NCI-H510A (cell line): ENCODE measurements at places on chromosomes 5 and 9.
A peak's percentile ranks its signal among the peaks of the same experiment; 100 is the strongest.

GRCh38 chr5:107889387-107889786, 218.7 kb upstream of the EFNA5 start:
- DNase-seq, result no peak

GRCh38 chr5:2201011-2201410, 318.3 kb upstream of the IRX4 start:
- no peak for DNase-seq

GRCh38 chr9:515665-516064, 301.0 kb downstream of the DOCK8 start:
- no peak for DNase-seq

GRCh38 chr5:110087829-110088228, 398.1 kb downstream of the MAN2A1 start:
- no peak for DNase-seq

GRCh38 chr9:137643921-137644320, 25.1 kb downstream of the EHMT1 start:
- DNase-seq, result no peak

DNA sequence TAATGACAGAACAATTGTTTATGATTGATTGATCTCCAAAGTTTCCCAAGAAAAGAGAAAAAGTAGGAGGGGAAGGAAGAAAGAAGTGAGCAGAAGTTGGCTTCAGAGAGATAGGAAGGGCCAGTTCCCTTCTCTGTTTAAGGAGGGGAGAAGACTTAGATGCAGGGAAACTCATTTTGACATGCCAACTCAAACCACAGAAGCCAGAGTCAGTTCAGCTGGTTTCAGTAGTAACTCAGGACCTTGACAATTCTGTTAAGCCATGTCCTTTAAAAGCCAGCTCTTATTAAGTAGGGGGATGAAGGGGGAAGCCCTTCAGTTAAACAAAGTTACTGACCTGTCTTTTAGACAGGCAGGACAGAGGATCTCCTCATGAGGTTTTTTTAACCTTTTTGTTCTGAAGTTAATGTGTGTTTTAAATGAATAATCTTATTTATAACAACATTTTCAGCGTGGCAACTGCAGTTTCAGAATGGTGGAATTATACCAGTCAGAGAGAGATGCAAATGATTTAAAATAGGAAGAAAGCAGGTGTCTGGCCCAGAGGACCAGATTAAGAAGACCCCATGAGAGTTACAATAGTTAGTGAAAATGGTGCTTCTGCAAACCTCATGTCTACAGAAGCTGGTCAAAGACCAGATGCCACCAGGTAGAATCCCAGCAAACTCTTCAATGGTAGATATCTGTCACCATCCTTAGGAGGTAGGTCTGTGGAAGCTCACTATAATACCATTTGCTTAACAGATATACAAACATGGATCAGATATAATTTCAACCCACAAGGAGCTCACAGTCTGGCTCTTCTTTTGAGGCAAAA, 29.3 kb upstream of the ABL1 start:
- DNase-seq, result no peak

DNA sequence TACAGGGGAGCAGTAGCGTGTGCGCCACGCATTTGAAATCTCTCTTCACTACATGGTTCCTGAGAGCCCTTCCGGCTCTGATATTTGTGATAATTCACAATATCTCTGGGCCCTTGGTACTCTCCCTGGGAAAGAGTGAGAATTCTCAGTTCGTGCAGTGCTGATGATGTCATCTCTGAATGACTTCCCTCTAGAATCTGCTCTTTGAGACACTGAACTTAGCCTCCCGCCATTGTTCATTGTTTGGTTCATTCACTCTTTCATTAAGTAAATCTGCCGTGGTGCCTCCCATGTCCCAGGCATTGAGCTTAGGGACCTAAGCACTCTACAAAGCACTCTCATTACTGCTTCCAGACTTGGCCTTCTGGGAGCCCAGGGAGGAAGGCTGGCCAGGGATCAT, 94.0 kb downstream of the PPARGC1B start:
- no peak for DNase-seq

DNA sequence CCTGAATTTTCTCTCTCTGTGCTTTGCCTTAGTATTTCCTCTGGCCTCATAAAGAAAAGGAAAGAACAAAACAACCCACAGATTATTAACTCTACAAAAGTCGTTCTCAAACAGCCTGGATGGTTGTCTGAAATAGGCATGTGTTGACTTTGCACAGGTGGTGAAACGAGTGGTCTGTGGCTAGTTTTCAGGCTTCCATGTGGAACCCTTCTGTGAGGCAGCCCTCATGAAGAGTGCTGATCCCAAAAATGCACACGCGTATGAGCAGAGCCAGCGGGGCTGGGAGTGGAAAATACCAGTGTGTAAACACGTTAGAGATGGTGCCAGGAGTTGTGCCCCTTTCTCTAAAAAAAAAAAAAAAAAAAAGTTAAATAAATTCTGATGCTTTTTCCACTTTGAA, 4.9 kb upstream of the PSAT1 start:
- DNase-seq, result peak; percentile 23

DNA sequence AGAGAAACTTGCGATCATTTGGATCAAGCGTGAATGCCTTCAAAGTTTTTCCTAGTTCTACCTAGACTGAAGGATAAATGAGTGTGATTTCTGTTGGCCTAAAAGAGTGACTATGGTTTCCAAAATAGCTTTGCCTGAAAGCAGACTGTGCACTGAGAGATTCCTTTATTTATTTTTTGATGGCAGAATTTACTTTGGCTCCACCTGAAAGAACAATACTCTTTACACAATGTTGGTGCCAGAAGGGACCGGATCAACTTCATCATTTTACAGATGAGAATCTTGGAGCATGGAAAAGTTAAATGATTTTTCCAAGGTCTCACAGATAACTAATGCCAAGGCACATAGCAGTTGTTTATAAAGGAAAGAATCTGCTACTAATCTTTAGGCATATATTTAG, 199.6 kb downstream of the KCTD16 start:
- DNase-seq, result no peak

GRCh38 chr5:28766565-28767158, 1728.3 kb upstream of the CDH9 start:
- DNase-seq, result peak; percentile 28

DNA sequence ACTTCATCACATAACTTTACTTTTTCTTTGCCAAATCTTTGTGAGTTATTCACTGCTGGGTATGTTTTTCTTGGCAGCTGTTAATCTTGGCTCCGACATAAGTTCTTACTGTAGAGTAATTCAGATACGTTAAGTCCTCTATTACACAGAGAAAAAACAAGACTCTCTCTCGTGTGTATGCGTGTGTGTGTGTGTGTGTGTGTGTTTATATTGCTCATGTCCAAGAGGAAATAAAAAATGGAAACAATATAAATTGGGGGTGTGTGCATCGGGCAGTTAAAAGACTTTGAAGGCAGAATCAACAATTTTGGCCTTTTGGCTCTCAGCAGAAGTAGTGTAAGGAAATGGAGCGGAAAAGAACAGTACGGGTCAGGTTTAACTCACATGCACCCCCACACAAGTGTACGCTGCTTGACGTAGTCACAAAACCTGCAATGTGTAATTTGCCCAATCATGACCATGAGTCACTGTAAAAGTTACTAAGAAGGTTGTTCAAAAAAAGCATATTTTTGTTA, 67.2 kb upstream of the IFNE start:
- no peak for DNase-seq

GRCh38 chr5:130024006-130024405, 119.7 kb downstream of the CHSY3 start:
- DNase-seq, result no peak

DNA sequence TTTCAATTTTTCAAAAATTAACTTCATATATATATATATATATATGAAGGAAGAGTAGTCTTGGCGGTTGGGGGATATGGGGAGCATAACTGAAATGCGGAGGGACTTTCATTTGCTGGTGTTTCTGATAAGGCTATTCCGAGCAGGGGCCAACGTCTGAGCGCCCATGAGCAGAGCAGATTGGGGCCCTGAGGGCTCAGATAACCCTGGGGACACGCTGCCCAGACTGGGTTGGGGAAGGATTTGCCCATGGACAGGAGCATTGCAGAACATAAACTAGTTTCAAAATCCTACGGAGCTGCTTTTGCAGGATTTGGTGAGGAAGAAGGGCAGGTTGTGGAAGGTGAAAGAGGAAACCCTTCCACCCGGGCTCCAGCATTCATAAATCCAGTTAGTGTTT, 240.2 kb downstream of the IRX1 start:
- DNase-seq, result no peak

GRCh38 chr9:115158661-115159481, 40.9 kb upstream of the TNC start:
- no peak for DNase-seq

GRCh38 chr5:72185496-72186329, 78.4 kb downstream of the MAP1B start:
- DNase-seq, result no peak

GRCh38 chr9:89766991-89767390, 162.2 kb downstream of the GADD45G start:
- DNase-seq, result no peak

- DNase-seq, result no peak
These were observed 125.4 kb downstream of the ATPSCKMT start for GRCh38 chr5:10124287-10124686.

DNA sequence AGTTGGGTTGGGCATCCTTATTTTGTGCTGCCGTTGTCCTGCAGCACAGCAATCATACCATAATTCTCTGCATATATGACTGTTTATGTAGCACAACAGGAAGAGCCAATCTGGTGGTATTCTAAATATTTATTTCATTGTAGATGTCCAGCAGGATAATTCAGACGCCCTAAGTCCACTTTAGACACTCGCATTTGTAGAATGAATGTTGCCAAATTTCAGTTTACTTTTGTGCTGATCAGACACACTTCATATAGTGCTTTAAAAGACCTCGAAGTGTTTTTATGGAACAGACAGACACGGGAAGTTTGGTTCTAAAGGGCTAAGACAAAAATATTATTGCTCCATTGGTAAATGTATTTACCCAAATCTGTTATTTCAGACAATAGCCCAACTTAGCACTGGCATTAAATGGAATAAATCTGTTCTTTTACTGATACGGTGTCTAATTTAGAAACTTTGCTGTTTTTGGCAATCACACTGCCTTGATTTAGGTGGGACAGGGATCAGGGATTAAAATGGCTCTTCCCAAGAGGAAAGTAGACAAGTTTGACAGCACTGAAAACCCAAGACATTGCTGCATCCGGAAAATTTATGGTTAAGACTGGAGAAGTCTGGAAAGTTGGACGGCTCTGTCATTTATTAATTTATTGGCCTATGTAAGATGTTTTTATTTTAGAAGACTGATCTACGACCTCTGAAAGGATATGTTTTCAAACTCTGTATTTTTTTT, 35.3 kb downstream of the PRDM6 start:
- DNase-seq, result no peak

- no peak for DNase-seq
These were observed 46.6 kb downstream of the TMEM252 start for GRCh38 chr9:68493958-68494577.

DNA sequence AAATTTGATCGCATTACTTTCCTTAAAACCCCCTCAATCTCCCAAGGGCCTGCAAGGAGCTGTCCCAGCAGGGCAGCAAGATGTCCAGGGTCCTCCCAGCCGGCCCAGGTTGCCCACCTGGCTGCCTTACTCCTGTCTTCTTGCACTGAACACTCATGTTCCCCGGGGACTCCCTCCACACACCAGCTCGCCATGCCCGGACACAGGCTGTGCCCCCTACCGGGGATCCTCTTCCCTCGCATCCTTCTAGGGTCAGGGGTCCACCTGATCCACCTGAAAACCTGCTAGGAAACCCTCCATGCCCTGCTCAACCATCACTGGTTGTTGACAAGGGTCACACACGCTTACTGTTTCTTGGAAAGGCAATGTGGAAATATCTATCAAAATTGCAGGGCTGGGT, 172.0 kb upstream of the MSX2 start:
- DNase-seq, result no peak

- no peak for DNase-seq
These were observed 25.9 kb downstream of the SPARC start for GRCh38 chr5:151660616-151661495.

DNA sequence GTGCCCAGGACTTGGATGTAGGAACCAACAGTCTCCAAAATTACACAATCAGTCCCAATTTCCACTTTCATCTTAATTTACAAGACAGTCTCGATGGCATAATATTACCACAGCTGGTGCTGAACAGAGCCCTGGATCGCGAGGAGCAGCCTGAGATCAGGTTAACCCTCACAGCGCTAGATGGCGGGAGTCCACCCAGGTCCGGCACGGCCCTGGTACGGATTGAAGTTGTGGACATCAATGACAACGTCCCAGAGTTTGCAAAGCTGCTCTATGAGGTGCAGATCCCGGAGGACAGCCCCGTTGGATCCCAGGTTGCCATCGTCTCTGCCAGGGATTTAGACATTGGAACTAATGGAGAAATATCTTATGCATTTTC, 837 bp downstream of the PCDHB2 start:
- no peak for DNase-seq

GRCh38 chr5:112713206-112713605, 24.5 kb upstream of the APC start:
- DNase-seq, result no peak

- no peak for DNase-seq
These were observed 26.3 kb downstream of the AHRR start for GRCh38 chr5:347712-348284.

GRCh38 chr5:69414885-69415583, at the start of gene MARVELD2:
Gene MARVELD2, plus strand, starts transcription at chr5:69415116. Its CDS starts 4,270 bp downstream, at chr5:69419386.
- peak; percentile 86 for DNase-seq

- DNase-seq, result no peak
These were observed 129.4 kb downstream of the NUDT12 start for GRCh38 chr5:103433211-103433610.
